NCI-H1930 (cell line): ENCODE measurements at places on chromosomes 2 and 18.

- no peak for DNase-seq
Measured at GRCh38 chr18:57947117-57947516, 96.9 kb upstream of the NEDD4L start.

DNA sequence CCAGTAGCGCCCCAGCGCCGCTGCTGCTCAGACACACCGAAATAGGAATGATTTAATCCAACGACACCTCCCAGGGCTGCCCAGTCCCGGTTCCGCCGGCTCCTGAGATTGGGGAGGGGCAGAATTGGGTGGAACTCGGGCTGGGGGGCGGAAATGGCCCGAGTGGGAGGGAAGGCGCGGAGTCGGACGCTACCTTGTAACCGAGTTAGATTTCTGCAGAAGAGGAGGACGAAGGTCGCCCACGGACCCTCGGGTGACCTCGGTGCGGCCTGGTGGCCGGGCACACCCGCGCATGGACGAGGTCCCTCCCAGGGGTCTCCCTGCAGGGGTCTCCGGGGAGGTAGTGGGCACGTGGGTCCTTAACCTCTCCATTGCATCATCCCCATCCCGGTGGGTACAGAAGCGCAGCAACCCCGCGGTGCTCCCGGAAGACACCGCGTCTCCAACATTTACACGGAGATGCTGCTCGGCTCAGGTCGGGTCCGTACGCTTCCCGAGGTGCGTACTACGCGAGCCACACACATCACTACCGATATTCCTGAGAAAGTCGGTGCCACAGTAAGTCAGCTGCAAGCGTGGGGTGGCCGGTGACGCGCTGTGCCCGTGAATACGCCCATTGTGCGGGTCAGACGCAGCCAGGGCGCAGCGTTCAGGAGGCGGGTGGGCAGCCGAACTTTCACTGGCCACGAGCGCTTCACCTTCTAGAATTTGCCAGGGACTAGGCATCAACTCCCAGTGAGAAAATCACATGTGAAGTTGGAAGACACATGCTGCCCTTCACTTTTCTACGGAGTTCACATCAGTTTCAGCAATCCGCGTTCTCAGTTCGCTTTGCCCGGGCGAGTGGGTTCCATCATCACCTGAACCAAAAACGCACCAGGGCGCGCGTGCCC lies 3.0 kb downstream of the ZNF516 start:
- DNase-seq = peak; percentile 61

DNA sequence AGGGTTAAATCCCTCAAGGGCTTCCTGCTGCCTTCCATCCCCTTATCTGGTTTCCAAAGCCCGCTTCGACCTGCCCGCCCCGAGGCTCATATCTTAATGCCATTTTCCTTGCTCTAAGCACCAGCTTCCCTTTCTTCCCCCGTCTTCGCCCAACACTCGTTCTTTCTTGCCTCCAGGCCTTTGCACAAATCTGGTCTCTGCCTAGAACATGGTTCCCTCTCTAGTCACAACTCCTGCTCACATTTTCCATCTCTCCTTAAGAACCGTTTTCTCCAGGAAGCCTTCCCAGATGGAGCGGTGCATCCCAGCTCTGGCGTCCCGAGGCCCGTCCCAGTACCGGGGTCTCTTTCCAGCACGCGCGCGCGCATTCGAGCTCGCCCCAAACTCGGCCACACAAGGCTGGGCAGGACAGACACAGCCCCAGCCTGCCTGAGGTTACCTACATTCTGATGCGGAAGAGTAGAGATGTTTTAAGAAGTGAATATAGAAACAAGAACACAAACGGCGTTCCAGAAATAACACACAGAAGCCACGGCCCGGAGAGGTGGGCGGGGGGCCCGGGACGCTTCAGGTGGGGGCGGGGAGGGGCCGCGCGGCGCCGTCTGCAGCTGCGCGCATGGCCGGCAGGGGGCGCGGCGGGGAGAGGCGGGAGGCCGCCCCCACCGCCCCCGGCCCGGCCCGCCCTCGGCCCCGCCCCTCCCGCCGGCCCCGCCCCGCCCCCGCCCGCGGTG lies at the start of gene DGKD:
DGKD (plus strand) TSS at position 726 of the 731 bp plus-strand sequence. CDS start 25 bp downstream, outside the sequence.
- DNase-seq = no peak

GRCh38 chr2:22826703-22827102 lies 558.3 kb upstream of the KLHL29 start:
- no peak for DNase-seq

GRCh38 chr2:210224941-210225672 lies at the start of gene ACADL:
ACADL (minus strand) TSS chr2:210225447; CDS start chr2:210225263, 184 bp downstream.
- DNase-seq = no peak

- DNase-seq = no peak
Measured at GRCh38 chr18:48662011-48662661, 123.3 kb downstream of the CTIF start.

DNA sequence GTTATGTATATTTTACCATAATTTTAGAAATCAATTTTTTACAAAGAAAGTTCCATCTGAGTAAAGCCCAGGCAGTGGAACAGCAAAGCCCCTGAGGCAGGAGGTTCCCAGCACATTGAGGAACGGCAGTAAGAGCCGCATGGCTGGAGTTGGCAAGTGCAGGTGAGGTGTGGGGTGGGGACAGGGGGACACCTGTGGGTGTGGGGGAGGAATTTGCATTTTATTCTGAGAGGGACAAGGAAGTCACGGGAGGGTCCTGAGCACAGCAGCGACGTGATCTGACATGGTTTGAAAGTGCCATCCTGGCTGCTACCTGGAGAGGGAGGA lies 16.1 kb upstream of the ADI1 start:
- DNase-seq = no peak

- DNase-seq = no peak
Measured at GRCh38 chr2:239293775-239294430, 106.9 kb downstream of the HDAC4 start.

DNA sequence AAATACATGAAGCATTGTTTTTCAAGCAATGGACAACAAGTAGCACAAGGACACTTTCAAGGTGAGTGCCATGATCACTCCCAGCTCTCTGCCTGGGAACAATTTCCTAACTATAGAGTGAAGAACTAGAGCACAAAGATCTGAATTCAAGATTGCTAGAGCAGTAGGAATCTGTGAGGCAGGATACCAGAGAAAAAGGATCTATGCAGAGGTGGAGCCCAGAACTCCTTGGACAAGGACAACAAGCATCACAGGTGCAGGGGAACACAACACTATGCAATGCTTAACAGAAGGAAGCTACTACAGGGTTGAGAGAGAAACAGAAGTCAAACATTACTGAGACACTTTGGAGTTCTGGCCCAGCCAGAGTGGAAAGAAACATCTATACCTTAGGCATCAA lies 24.7 kb downstream of the ATL2 start:
- DNase-seq = no peak

GRCh38 chr2:118752762-118753429 lies 94.6 kb downstream of the EN1 start:
- no peak for DNase-seq

GRCh38 chr2:71561441-71562267 lies 108.3 kb downstream of the DYSF start:
- DNase-seq = no peak

GRCh38 chr2:72803151-72803550 lies 22.7 kb downstream of the EXOC6B start:
- DNase-seq = no peak

DNA sequence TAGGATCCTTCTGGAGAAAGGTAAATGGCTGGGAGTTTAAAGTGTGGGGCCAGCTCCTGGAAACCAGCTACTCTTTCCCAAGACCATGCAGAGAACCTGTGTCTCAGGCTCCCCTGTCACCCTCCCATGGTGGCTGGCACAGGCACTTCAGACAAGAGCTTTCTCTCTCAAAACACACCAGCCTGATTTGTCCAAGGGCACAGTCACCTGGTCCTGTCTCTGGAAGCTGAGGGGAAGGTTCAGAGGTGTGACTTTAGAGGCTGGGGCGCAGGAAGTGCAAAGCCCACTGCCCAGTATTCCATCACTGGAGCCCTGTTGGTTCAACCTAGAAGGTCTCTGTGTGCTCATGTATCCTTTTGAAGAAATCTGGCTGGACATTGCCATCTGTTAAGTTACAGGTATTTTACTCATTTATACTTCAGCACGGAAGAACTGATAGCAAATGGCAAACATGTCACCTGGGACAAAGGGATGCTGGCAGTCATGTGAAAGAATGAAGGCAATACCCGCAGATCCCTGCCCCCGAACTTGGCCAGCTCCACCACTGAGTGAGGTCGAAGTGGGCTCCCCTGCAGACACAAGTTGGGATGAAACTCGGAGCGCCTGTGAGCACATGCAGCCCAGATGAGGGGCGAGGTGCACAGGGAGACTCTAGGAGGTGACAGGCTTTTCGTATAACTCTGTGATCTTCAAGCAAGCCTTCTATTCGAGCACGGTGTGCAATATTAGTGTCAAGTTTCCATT lies 96.9 kb upstream of the MGAT4A start:
- no peak for DNase-seq

DNA sequence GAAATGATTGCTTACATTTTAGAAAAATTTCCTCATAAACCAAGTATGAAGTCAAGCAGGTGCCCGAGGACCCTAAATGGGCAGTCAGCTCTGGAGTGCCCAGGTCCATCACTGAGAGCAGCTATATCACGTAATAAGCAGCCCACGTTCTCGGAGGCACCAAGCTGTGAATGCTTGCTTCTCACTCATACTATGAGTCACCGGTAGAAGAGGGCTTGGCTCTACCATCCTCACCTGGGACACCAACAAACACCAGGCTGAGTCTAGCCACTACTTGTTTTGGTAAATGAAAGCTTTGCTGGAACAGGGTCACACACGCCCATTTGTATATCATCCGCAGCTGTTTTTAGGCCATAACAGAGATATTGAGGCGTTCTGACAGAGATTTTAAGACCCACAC lies 207.5 kb downstream of the SEPTIN10 start:
- DNase-seq = no peak

- no peak for DNase-seq
Measured at GRCh38 chr2:72236445-72237067, 88.9 kb upstream of the CYP26B1 start.

- DNase-seq = no peak
Measured at GRCh38 chr2:46008091-46008870, 288.9 kb upstream of the EPAS1 start.

GRCh38 chr2:8597094-8597493 lies 84.8 kb upstream of the ID2 start:
- DNase-seq = no peak

- DNase-seq = no peak
Measured at GRCh38 chr2:239138610-239139009, 262.2 kb downstream of the HDAC4 start.

DNA sequence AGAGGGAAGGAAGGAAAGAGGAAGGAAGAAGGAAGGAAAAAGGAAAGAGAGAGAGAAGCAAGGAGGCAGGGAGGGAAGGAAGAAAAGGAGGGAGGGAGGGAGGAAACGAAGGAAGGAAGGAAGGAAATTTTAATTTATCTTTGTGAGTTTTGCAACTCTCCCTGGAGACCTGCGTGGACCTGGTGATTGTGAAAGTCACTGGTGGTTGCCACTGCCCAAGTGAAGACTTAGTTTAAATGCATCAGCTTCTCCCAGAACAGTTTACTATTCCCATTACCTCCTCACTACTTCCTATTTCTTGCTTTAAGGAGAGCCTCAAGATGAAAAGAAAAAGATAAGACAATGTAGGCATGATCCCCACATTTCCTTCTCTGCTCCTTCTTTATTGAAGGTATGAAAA lies 68.8 kb downstream of the ACVR1C start:
- no peak for DNase-seq

- no peak for DNase-seq
Measured at GRCh38 chr2:165522719-165523118, 53.2 kb downstream of the CSRNP3 start.

DNA sequence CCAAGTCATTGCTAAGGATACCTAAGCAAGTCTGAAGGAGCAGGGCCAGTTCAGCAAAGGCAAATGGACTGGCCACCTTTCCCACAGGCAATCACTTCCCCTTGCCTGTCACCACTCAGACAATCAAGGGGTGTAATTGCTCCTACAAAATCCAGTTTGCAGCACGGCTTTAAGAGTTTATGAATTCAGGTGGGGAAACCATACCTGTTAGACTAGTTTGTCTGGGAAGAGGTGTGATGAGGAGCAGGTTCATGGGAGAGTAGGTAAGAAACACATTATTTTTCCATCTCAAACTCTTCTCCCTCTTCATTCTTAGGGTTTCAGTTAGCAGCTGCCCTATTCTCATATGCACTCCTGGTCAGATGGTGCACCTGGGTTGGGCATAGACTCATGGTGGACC lies 102.5 kb downstream of the EVA1A start:
- DNase-seq = no peak

- DNase-seq = no peak
Measured at GRCh38 chr2:29220506-29221270, 105.5 kb downstream of the CLIP4 start.

GRCh38 chr2:195813421-195813820 lies 156.4 kb downstream of the SLC39A10 start:
- no peak for DNase-seq

GRCh38 chr18:72542984-72543356 lies 1.2 kb downstream of the CBLN2 start:
- peak; percentile 26 for DNase-seq

GRCh38 chr2:237590272-237591140 lies at the start of gene RAB17:
RAB17 (minus strand) TSS chr2:237590734; CDS start chr2:237586154, 4,580 bp downstream.
- no peak for DNase-seq

- DNase-seq = peak; percentile 78
Measured at GRCh38 chr2:217162533-217162932, 302.7 kb upstream of the TNP1 start.

- no peak for DNase-seq
Measured at GRCh38 chr18:74444104-74444503, 13.0 kb downstream of the DIPK1C start.

DNA sequence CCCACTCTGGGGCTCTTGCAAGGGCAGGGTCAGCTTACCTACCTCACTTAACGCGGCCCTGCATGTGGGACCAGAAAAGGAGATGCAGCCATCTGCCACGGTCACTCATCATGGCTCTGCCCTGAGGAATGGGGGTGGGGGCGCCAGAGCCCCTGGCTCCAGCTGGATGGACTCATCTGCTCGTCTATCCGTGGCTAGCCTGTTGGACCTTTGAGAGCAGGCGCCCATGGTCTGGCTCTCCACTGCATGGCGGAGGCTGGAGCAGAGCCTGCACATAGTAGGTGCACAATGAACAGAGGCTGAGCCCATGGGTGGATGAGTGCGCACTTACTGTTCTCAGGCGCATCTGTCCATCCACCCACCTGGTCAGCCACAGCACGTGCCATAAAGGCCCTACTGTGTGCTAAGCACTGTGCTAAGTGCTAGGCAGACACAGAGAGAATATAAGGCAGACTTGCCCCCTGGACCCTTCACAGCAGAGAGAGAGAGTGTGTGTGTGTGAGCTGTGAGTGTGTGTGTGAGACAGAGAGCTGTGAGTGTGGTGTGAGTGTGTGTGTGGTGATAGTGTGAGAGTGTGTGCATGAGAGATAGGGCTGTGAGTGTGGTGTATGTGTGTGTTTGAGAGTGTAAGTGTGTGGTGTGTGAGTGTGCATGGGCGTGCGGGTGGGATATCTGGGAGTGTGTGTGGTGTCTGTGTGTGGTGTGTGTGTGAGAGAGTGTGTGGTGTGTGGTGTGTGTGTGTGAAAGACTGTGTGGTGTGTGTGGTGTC lies 151.3 kb downstream of the TFCP2L1 start:
- DNase-seq = no peak

GRCh38 chr2:46363535-46364170 lies 66.4 kb downstream of the EPAS1 start:
- DNase-seq = no peak
